Stimulated activated CD4-positive, alpha-beta T cell treated with anti-CD3 and anti-CD28 coated beads, Interleukin-15, amount 100 ng/mL, for 1 hour (primary cell): ENCODE measurements at places on chromosomes 7 and 10.

GRCh38 chr10:99232360-99232999 lies 3.2 kb downstream of the HPSE2 start:
- no peak for DNase-seq

- DNase-seq, result peak; percentile 31
Measured at GRCh38 chr10:62811159-62811875, 4.8 kb downstream of the EGR2 start.

GRCh38 chr7:25611196-25611595 lies 382.9 kb upstream of the NPVF start:
- no peak for DNase-seq

GRCh38 chr7:151925446-151926335 lies 30.6 kb upstream of the GALNTL5 start:
- no peak for DNase-seq

- no peak for DNase-seq
Measured at GRCh38 chr10:24344279-24344678, 135.3 kb downstream of the KIAA1217 start.

GRCh38 chr10:126948355-126949160 lies 43.3 kb downstream of the DOCK1 start:
- no peak for DNase-seq

DNA sequence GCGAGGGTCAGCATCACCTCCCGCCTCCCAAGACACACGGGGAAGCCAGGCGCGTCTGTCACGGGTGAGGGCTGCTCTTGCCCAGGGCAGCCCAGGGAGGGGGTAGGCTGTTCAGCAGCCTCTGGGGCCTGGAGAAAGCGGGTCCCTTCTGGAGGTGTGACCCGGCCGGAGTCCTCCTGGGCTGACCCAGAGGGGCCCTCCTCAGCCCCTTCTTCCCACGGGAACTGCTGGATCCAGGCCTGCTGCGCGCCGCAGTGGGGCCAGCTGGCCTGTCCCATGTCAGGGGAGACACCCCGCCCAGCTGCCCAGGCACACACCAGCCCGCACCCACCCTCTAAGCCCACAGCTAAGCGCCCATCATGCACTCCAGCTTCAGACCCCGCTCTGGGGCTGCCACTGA lies 41.8 kb downstream of the INSIG1 start:
- no peak for DNase-seq

DNA sequence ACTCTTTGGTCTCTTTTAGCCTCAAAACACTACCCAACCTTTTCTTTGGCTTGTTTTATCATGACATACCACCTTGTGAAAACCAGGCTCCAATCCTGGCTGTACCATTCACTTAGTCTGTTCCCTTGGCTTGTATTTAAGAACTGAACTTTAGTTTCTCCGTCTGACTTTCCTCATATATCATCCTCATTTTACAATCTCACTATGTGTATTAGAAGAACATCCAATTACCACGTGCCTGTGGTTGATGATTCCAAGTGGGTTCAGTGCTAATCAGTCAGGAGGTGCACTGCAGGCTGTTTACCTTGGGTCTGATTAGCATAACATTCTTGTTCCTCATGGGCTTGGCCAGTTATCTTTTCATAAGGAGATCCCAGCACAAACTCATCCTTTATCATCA lies 144.8 kb upstream of the KLF14 start:
- no peak for DNase-seq

- no peak for DNase-seq
Measured at GRCh38 chr10:13310518-13311176, 10.8 kb upstream of the PHYH start.

- no peak for DNase-seq
Measured at GRCh38 chr10:73493781-73494180, 2.0 kb downstream of the PPP3CB start.

DNA sequence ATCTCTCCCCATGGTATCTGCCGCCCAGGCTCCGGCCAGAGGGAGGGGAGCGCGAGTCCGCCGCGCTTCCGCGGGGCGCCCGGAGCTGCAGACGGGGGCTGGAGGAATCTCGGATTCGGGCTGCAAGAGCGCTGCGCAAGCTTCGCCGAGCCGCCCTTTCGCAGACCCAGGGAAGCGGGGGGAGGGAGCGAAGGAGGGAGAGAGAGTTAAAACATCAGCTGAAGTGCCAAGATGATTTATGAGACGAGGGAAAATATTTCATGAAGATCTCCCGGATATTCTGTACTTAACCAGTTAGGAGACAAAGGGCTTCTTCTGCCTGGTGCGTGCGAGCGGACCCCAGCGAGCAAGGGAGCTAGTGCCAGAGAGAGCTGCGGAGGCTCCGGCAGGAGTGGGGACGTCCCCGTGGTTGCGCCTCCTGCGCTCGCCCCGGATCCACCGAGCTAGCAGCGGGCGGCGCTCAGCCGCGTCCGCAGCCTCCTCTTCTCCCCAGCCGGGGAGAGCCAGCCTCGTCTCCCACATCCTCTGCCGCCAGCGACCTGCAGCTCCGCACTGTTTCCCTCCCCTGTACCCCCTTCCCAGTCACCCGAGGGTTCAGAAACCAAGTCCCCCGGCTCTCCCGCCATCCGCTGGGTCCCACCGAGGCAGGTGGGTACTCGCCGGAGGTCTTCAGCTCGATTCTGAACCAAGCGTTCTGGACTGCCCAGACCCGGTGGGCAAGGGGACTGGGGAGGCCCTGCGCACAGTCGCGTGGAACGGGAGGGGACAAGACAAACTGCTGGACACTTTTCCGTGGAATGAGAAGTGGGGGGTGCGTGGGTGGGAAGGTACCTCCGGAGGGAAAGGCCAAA lies 1.0 kb upstream of the PAX2 start:
- DNase-seq, result no peak

- no peak for DNase-seq
Measured at GRCh38 chr7:137757146-137757925, 89.4 kb downstream of the DGKI start.

GRCh38 chr7:24755541-24756407 lies 1.5 kb downstream of the GSDME start:
- DNase-seq, result no peak

DNA sequence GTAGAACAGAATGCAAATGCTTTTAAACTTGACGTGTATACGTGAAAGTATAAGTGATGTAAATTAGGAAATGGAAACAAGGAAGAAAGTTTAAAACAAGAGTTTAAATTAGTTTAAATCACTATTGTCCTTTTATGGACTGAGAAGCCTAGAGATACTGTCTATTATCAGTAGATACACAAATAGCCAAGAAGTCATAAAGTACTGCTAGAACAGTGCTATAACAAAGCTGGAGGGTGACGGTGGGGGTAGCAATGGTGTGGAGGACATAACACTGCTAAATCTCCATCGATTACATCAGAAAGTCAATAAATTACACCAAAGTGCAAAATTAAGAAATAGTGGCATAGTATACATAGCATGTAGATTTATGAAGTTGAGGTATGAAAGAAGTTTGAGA lies 50.1 kb upstream of the CAV2 start:
- no peak for DNase-seq

DNA sequence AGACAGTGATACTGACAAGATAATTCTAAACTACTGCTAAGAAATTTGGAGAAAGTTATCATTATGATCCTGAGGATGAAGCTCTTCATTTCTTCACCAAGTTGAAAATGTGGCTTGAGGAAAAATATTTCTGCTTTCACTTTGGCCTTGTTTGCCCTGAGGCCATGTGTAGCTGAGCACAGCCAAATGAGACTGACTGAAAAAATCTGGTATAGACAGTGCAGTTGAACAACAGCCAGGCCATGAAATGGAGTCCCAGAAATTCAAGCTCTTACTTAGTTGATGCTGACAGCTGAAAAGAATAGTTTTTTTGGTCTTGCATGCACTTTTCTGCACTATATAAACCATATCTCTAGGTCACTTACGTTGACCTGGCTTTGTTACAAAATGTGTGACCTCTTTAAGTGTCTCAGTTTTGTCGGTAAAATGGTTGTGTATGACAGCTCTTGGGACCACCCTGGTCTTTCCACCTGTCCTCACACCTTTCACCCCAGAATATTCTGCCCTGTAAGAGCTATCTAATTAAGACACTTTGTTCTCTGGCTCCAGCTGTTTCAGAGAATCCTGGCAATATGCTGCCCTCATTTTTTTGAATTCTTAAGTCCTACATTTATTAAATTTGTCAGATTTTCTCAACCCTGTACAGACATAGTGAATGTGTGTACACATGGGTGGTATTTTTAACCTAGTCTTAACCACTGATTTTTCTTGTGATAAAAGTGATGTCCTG lies 91.3 kb downstream of the CD36 start:
- DNase-seq, result no peak

DNA sequence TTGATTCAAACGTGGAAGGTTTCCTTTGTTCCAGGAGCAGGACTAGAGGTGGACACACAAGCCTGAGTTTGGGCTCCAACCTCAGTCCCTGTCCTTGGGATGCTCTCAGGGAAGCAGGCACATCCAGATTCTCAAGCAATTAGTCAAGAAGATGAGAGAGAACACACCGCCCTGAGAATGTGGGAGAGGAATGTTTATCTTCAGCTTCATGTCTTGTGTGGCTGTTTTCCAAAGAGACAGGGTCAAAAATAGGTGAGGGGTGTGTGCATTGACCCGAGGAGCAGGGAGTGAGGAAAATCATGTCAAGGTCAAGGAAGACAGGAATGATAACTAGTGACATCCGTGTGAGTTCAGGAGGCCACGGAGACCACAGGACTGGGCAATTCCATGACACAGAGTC lies 472.2 kb upstream of the C7orf33 start:
- DNase-seq, result no peak

GRCh38 chr7:47231627-47232026 lies 350.3 kb downstream of the TNS3 start:
- DNase-seq, result no peak
